ENCODE measurements at places on chromosomes 3 and 15.

GRCh38 chr3:139455855-139456254 is 20.5 kb downstream of the RBP2 start:
- no peak for DNase-seq

GRCh38 chr15:69225355-69226022 is 65.1 kb downstream of the GLCE start:
- peak; percentile 20 for DNase-seq

GRCh38 chr3:156424758-156425157 is 130.2 kb downstream of the SSR3 start:
- no peak for DNase-seq

DNA sequence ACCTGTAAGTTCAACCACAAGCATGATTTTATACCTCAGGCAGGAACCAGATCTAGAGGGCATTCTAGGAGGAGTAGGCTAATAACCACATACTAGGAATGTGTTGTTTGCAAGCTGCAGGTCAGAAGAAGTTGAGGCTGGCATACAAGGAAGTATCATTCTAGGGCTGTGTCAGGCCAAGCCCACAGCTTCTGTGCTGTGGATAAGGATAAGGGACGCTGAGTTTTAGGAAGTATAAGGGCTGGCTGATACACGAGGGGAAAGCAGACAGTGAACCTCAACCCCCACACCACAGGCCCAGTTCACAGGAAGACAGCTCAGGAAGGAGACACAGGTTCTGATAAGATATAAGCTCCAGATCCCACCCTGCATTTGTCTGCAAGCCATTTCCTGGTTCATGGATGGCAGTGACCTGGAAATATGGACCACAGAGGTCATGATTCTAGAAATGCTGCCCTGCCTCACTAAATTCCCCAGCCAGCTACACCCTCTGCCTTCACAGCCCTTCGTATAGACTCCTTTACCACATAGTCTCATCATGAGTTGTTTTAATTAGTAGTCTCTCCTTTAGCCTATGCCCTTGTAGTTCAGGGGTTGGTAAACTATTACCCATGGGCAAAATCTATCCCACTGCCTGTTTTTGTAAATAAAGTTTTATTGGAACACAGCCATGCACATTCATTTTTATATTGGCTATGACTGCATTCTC is 260.7 kb downstream of the OPA1 start:
- no peak for DNase-seq

GRCh38 chr15:51224428-51224827 is 114.0 kb downstream of the CYP19A1 start:
- no peak for DNase-seq

- peak; percentile 67 for DNase-seq
These were observed 44.1 kb downstream of the UMPS start for GRCh38 chr3:124774327-124774718.

GRCh38 chr3:170563712-170564423 is 22.0 kb downstream of the SLC7A14 start:
- peak; percentile 53 for DNase-seq

GRCh38 chr3:67458896-67459530 is 195.4 kb downstream of the SUCLG2 start:
- no peak for DNase-seq

- DNase-seq = no peak
These were observed 70.5 kb upstream of the ITGA11 start for GRCh38 chr15:68502398-68502901.

DNA sequence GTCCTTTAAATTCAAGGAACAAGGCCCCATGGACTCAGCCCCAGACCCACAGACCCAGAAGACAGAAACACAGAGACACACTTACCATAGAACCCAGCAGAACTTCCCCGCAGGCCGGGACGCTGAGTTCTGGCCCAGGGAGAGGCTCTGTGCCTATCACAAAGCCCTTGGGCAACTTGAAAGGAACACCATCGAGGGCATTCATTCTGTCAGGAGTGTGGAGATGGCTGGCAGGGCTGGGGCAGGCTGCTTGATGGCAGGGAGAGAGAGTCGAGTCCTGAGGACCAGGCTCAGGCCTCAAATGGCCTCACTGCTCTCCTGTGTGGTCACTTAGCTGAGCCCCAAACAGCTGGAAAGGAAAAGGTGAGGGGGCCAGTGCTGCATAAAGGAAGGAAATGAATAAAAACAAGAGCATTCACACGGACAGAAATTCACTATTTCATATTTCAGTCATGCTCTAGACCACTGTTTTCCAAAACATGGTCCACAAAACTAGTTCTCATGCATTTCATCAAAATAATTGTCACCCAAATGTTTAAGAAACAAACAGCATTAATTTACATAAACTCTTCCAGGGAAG is 8.9 kb downstream of the UBAP1L start:
- DNase-seq = no peak
